ENCODE measurements at places on chromosomes 12 and 14. TPM values are rescaled to one million over a fixed set of nuclear protein-coding genes. Genes with fewer than 3 reads are reported as not detected.
A peak's percentile ranks its signal among the peaks of the same experiment; 100 is the strongest.

The ALDH1L2 gene
- 16.5 TPM for total RNA-seq

The CCDC184 gene
- 5.6 TPM for total RNA-seq

The HPD gene
- 1.2 TPM for total RNA-seq

The KCNA1 gene
- 0.85 TPM for total RNA-seq

The TCL1B gene
- not detected for total RNA-seq

- no peak overlapping the region for H3K4me3 ChIP-seq
- H3K27me3 ChIP-seq: no peaks in the 10 kb centered on the region
- no peaks in the 10 kb centered on the region for H3K36me3 ChIP-seq
Measured at GRCh38 chr14:21244544-21244943, 24.7 kb downstream of the HNRNPC start.

DNA sequence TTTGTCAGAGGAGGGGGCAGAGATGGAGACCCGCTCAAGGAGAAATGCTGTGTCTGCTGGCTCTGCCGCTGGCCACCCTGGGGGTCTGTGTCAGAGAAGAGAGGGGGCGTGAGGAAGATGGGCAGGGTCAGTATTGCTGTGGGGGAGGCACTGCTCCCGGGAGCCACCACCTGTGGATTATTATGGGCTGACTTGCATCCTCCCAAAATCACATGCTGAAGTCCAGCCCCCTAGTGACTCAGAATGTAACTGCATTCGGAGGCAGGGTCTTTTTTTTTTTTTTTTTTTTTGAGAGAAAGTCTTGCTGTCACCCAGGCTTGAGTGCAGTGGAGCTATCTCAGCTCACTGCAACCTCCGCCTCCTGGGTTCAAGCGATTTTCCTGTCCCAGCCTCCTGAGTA is 12.3 kb downstream of the ABCD4 start:
- H3K27ac ChIP-seq: no peak overlapping the region
- H3K27me3 ChIP-seq: no peaks in the 10 kb centered on the region
- no peak for DNase-seq
- H3K4me1 ChIP-seq: no peaks in the 10 kb centered on the region

- no peak for DNase-seq
- H3K27ac ChIP-seq: no peak overlapping the region
Measured at GRCh38 chr14:23177181-23177580, 6.3 kb downstream of the SLC7A8 start.

DNA sequence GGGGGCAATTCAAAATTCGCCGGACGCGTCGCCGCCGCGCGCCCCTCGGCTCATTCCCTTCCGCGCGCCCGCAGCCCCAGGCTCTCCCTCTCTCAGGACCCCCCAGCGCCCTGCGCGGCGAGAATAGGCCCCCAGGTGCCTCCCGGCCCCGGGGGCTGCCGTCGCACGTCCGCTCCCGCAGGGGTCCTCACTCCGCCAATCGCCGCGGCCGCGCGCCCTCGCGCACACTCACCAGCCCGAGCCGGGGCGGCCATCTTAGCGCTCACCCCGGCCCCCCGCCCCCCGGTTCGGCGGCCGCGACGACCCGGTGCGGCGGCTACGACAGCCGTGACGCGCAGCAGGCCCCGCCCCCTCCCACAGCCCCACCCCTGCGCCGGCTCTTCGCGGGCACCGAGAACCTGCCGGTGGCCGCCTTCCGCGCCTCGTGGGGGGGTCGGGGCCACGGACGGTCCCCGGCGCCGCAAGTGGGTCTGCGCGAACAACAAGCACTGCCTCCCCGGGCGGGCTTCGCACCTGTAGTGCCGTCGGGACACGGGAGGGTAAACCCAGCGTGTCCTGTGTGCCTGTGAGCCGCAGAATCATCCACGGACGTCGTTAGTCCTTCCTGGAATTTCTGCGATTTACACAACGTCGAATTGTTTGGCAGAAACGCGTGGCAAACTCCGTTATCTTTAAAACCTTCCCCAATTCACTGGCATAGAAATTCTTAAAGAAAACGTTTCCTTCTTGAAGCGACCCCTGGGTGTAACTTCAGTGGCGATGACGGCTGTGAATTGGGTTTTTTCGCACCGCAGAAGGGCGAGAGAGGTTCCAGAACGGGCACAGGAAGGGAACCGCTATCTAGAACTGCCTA is 2.5 kb downstream of the USP44 start:
- no peaks in the 10 kb centered on the region for H3K27me3 ChIP-seq
- peaks cover 9% of the 10 kb centered on the region for H3K4me1 ChIP-seq
- DNase-seq: no peak
- peak overlapping the region; percentile 75 for H3K27ac ChIP-seq

- no peaks in the 10 kb centered on the region for H3K4me1 ChIP-seq
- H3K36me3 ChIP-seq: no peaks in the 10 kb centered on the region
- no peaks in the 10 kb centered on the region for H3K27me3 ChIP-seq
- DNase-seq: no peak
Measured at GRCh38 chr14:58724702-58725101, 86.9 kb downstream of the DACT1 start.

- H3K4me1 ChIP-seq: no peaks in the 10 kb centered on the region
- DNase-seq: no peak
- H3K27me3 ChIP-seq: no peaks in the 10 kb centered on the region
- no peak overlapping the region for H3K27ac ChIP-seq
- no peak overlapping the region for H3K4me3 ChIP-seq
Measured at GRCh38 chr12:106855221-106855758, 80.8 kb downstream of the RIC8B start.

DNA sequence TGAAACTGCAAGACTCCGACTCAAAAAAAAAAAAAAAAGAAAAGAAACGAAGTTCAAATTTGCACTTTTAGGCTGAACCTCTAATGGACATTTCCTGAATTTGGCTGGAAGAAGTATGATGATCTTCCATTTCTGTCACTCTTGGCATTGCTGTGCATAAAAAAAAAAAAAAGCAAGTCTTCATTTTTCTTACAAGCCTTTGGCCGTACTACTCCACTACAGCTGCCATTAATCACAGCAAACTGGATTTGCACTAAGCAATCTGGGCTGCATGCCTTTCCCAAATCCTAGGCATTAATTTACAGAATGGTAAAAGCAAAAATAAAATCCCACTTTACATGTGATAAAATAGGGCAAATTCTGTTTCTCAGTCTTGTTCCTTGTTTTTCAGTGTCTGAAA is 7.1 kb downstream of the CSRP2 start:
- peaks cover 78% of the 10 kb centered on the region for H3K4me1 ChIP-seq
- peak overlapping the region; percentile 4 for H3K4me3 ChIP-seq
- no peaks in the 10 kb centered on the region for H3K27me3 ChIP-seq
- H3K27ac ChIP-seq: peak overlapping the region; percentile 26

DNA sequence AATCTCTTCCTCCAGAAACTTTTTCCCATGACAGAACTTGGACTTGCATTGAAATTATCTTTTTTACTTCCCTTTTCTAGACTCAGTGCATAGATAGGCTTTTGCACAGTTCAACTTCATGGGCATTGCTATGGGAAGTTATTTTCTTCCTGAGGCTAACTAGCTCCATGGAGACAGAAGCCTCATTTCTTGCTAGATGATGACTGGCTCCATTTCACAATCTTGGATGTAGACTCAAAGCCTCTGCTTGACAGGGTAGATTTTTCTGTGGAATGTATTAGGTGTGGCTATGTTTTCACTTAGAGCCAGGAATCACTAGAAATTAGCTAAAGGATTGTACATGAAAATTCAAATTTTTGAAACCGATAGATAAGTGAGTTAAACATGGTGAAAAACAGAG is 884.1 kb upstream of the MGAT4C start:
- H3K27ac ChIP-seq: no peak overlapping the region
- no peaks in the 10 kb centered on the region for H3K36me3 ChIP-seq
- DNase-seq: no peak
- peaks cover 3% of the 10 kb centered on the region for H3K4me1 ChIP-seq

GRCh38 chr12:52079576-52080402 is at the start of gene SMIM41:
Gene SMIM41 (plus strand): TSS chr12:52079704. CDS start chr12:52079780, 76 bp downstream.
- H3K27me3 ChIP-seq: no peaks in the 10 kb centered on the region
- H3K36me3 ChIP-seq: peaks cover 20% of the 10 kb centered on the region
- H3K4me1 ChIP-seq: peaks cover 7% of the 10 kb centered on the region
- H3K4me3 ChIP-seq: no peak within 1 kb of the TSS
- DNase-seq: no peak

- H3K4me3 ChIP-seq: no peak overlapping the region
- DNase-seq: no peak
- H3K4me1 ChIP-seq: peaks cover 8% of the 10 kb centered on the region
- H3K36me3 ChIP-seq: no peaks in the 10 kb centered on the region
Measured at GRCh38 chr12:131093971-131094830, 140.5 kb downstream of the ADGRD1 start.

- H3K4me1 ChIP-seq: peaks cover 24% of the 10 kb centered on the region
- no peak overlapping the region for H3K27ac ChIP-seq
- no peaks in the 10 kb centered on the region for H3K27me3 ChIP-seq
- H3K4me3 ChIP-seq: no peak overlapping the region
- peaks cover 19% of the 10 kb centered on the region for H3K36me3 ChIP-seq
Measured at GRCh38 chr12:57618966-57619433, 7.8 kb downstream of the ARHGEF25 start.

- no peaks in the 10 kb centered on the region for H3K27me3 ChIP-seq
- no peaks in the 10 kb centered on the region for H3K4me1 ChIP-seq
- no peak overlapping the region for H3K4me3 ChIP-seq
Measured at GRCh38 chr14:90109858-90110257, 48.1 kb downstream of the KCNK13 start.

- no peak overlapping the region for H3K27ac ChIP-seq
- DNase-seq: no peak
- H3K36me3 ChIP-seq: no peaks in the 10 kb centered on the region
- H3K27me3 ChIP-seq: no peaks in the 10 kb centered on the region
- H3K4me1 ChIP-seq: no peaks in the 10 kb centered on the region
- no peak overlapping the region for H3K4me3 ChIP-seq
Measured at GRCh38 chr12:49121047-49121696, 10.0 kb downstream of the TUBA1B start.

GRCh38 chr12:34294137-34294536 is 271.8 kb downstream of the ALG10 start:
- DNase-seq: no peak
- no peak overlapping the region for H3K27ac ChIP-seq
- no peak overlapping the region for H3K4me3 ChIP-seq
- H3K36me3 ChIP-seq: no peaks in the 10 kb centered on the region

DNA sequence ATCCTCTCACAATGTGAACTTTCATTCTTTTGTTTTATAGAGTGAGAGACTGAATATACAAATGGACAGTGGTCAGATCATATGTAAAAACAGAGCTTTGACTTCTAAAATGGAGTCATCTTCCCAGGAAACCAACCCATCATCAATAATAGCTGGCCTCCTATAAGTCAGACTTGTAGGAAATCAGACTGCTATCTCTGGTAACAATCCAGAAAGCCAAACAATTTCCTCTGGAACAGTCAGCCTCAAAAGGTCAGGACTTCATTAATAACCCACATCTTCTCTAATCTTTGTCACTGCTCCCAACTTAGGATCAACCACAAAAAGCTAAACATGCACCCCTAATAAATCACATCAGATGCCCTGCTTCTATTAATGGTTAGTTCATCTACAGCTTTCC is 227.9 kb upstream of the G2E3 start:
- no peaks in the 10 kb centered on the region for H3K27me3 ChIP-seq
- no peak overlapping the region for H3K4me3 ChIP-seq
- no peaks in the 10 kb centered on the region for H3K4me1 ChIP-seq
- no peaks in the 10 kb centered on the region for H3K36me3 ChIP-seq

DNA sequence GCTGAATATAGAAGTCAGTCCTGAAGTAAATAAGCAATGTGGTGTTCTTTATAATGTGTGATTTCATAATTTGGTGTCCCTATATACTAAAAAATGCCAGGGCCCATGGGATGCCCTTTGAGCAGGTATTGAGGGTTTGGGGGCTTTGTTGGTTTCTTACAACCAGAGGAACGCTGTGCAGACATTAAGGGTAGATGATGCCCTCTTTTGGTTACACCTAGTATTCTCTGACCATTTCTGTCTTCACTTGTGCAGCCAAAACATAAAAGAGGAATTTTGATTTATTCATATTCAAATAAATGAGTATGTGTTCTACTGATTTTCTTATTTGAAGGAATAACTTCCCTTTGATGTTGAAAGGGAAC is 3.0 kb downstream of the LGR5 start:
- DNase-seq: no peak
- no peaks in the 10 kb centered on the region for H3K27me3 ChIP-seq
- no peak overlapping the region for H3K27ac ChIP-seq

- no peaks in the 10 kb centered on the region for H3K27me3 ChIP-seq
- H3K4me3 ChIP-seq: no peak overlapping the region
Measured at GRCh38 chr14:95998656-95999055, 40.5 kb upstream of the C14orf132 start.

GRCh38 chr12:91889910-91890309 is 255.7 kb downstream of the BTG1 start:
- DNase-seq: no peak
- H3K36me3 ChIP-seq: no peaks in the 10 kb centered on the region
- H3K27ac ChIP-seq: no peak overlapping the region
- H3K27me3 ChIP-seq: no peaks in the 10 kb centered on the region

DNA sequence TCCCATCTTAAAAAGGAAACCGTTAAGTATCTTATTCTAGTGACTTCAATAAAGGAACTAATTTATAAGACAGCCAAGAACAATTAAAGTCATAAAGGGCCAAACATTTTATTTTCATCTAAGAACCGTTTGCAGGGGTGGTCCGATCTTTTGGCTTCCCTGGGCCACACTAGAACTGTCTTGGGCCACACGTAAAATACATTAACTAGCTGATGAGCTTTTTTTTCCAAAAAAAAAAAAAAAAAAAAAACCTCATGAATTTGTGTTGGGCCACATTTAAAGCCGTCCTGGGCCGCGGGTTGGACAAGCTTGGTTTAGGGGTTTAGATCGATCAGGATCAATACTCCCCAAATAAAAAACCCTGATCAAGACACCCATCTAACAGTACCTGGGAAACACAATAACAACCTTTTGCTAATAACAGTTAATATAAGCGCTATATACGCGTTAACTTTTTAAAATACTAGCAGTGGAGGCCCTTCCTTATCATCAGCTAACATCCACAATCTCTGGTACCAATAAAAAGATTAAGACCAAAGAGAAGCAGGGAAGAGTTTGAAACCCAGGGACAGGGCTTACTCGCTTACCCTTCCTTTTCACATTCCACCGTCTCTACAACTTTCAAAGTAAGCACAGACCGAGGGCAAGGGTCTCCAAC is 1.1 kb downstream of the NAP1L1 start:
- H3K36me3 ChIP-seq: no peaks in the 10 kb centered on the region
- peaks cover 8% of the 10 kb centered on the region for H3K4me1 ChIP-seq
- peak overlapping the region; percentile 89 for H3K4me3 ChIP-seq
- H3K27ac ChIP-seq: peak overlapping the region; percentile 98
- no peak for DNase-seq

DNA sequence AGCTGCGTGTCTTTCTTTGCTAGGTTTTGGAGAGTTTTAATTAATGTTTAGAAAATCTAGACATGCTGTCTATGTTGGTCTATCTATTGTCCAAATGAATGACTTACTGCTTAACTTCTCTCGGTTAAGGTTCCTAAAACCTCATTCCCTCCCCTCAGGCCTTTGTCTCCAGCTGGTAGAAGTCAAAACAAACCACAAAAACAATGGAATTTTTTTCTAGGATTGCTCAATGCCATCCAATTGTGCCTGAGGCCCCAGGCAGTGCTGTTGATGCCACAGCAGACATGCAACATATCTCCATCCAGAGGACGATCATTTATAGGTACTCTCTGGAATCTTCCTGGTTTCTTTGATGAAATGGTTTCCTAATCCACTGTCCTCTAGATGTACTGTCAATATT is 448.2 kb upstream of the TBX3 start:
- H3K27ac ChIP-seq: no peak overlapping the region
- no peaks in the 10 kb centered on the region for H3K4me1 ChIP-seq
- no peak overlapping the region for H3K4me3 ChIP-seq
- no peaks in the 10 kb centered on the region for H3K36me3 ChIP-seq
